ENCODE measurements at places on chromosomes 16 and 17. TPM values are rescaled to one million over a fixed set of nuclear protein-coding genes. Genes with fewer than 3 reads are reported as not detected.

GRCh38 chr17:40686192-40686591, 17.4 kb downstream of the KRT24 start:
- H3K4me1 ChIP-seq, result no peaks in the 10 kb centered on the region
- H3K27ac ChIP-seq, result no peak overlapping the region
- peaks cover 19% of the 10 kb centered on the region for H3K27me3 ChIP-seq
- H3K36me3 ChIP-seq, result no peaks in the 10 kb centered on the region

GRCh38 chr17:63946440-63947363, 14.6 kb upstream of the CD79B start:
- no peaks in the 10 kb centered on the region for H3K27me3 ChIP-seq
- DNase-seq, result no peak
- no peaks in the 10 kb centered on the region for H3K4me1 ChIP-seq
- H3K36me3 ChIP-seq, result no peaks in the 10 kb centered on the region

DNA sequence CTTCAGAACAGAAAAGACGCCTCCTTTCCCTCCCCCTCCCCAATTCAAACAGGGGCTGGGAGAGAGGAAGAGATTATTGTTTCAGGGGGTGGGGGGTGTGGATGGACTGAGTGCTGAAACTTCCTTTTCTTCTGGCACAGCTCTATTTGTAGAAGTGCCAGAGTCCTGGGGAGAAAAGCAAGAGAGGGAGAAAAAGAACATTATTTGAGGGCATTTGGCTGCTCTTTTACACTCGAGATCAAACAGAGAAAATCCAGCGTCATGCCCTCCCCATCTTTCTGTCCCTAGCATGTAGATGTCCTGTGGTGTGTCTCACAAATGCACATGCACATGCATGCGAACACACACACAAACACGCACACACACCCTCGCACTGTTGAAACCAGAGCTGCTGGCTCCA, 13.0 kb downstream of the ARL4D start:
- H3K36me3 ChIP-seq, result no peaks in the 10 kb centered on the region
- peaks cover 18% of the 10 kb centered on the region for H3K4me1 ChIP-seq

The SLFN14 gene
- not detected for total RNA-seq

DNA sequence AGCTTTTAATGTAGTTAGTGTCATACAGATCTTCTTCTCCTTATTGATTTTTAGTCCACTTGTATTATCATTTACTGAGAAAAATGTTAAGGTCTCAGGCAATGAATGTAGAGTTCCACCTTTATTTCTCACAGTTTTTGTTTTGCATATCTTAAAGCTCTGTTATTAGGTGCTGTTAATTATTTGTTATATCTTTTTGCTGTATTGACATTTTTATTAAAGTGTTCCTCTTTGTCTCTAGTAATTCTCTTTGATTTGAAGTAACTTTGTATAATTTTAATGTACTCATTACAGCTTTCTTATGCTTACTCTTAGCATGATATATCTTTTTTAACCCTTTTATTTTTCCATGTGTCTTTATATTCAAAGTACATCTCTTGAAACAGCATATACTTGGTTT, 22.4 kb upstream of the USP43 start:
- H3K4me3 ChIP-seq, result no peak overlapping the region
- H3K4me1 ChIP-seq, result no peaks in the 10 kb centered on the region
- H3K27ac ChIP-seq, result no peak overlapping the region
- no peak for DNase-seq
- no peaks in the 10 kb centered on the region for H3K36me3 ChIP-seq

- no peaks in the 10 kb centered on the region for H3K36me3 ChIP-seq
- no peak for DNase-seq
- no peak overlapping the region for H3K4me3 ChIP-seq
- no peaks in the 10 kb centered on the region for H3K27me3 ChIP-seq
These were observed 143.7 kb downstream of the PMP22 start for GRCh38 chr17:15121426-15121825.

The SLC38A8 gene
- total RNA-seq, result not detected

- no peak for DNase-seq
- no peaks in the 10 kb centered on the region for H3K4me1 ChIP-seq
- H3K27me3 ChIP-seq, result no peaks in the 10 kb centered on the region
- H3K4me3 ChIP-seq, result no peak overlapping the region
These were observed 119.3 kb downstream of the STX8 start for GRCh38 chr17:9456330-9456729.

GRCh38 chr16:56475201-56475600, 23.8 kb downstream of the OGFOD1 start:
- no peaks in the 10 kb centered on the region for H3K27me3 ChIP-seq
- peaks cover 12% of the 10 kb centered on the region for H3K4me1 ChIP-seq
- no peak for DNase-seq

DNA sequence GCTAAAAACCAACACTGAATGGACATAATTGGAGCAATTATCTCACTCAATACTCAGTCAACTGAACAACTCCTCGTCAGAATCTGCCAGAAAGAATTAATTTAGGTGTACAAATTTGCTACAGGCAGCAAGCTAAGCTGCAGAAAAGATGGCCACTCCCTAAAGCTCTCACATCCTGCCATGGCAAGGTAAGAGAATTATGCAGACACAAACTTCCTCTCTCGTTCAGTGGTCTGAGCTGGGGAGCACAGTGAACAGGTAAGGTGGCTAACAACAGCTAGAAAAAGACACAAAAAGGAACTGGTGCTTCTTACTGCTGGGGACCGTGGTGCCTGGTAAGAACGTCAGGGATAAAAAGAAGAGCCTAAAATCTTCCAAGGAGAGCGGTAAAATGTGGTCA, 74.9 kb upstream of the BCAR1 start:
- H3K4me1 ChIP-seq, result peaks cover 22% of the 10 kb centered on the region
- no peak for DNase-seq
- H3K36me3 ChIP-seq, result no peaks in the 10 kb centered on the region

GRCh38 chr16:55773859-55774549, 58.9 kb downstream of the CES1 start:
- no peaks in the 10 kb centered on the region for H3K4me1 ChIP-seq
- no peaks in the 10 kb centered on the region for H3K36me3 ChIP-seq
- no peak overlapping the region for H3K4me3 ChIP-seq
- no peak for DNase-seq
- H3K27me3 ChIP-seq, result no peaks in the 10 kb centered on the region

DNA sequence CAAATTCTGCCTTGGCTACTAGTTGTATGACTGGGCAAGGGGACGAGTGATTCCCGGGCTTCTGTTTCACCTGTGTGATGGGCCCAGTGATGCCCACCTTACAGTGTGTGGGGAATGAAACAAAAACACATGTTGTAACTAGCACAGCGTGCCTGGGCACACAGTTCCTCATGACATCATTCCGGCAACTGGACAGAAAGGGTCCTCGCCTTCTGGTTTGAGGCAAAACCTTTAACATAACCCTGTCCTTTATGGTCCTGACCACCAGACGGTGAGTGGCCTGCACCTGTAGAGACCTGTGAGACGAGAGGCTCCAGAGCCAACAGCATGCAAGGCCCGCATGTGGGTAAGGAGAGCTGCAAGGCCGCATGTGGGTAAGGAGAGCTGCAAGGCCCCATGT, 7.7 kb upstream of the SLC38A8 start:
- H3K4me1 ChIP-seq, result no peaks in the 10 kb centered on the region
- DNase-seq, result no peak
- peaks cover 8% of the 10 kb centered on the region for H3K36me3 ChIP-seq

The ZFP1 gene
- 9.3 TPM for total RNA-seq

The SCARF1 gene
- 3.9 TPM for total RNA-seq

DNA sequence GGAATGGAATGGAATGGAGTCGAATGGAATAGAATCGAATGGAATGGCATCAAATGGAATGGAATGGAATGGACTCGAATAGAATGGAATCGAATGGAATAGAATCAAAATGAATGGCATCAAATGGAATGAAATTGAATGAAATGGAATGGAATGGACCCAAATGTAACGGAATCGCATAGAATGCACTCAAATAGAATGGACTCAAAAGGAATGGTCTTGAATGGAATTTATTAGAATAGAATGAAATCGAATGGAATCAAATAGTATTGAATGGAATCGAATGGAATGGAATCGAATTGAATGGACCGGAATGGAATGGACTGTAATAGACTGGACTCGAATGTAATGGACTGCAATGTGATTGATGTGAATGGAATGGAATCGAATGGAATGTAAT, 501.4 kb upstream of the WSB1 start:
- H3K27me3 ChIP-seq, result no peaks in the 10 kb centered on the region
- no peak overlapping the region for H3K4me3 ChIP-seq
- H3K4me1 ChIP-seq, result no peaks in the 10 kb centered on the region
- peak; percentile 61 for DNase-seq
- H3K27ac ChIP-seq, result no peak overlapping the region
- H3K36me3 ChIP-seq, result no peaks in the 10 kb centered on the region

The FBXW10B gene
- total RNA-seq, result 2.4 TPM

The SPSB3 gene
- total RNA-seq, result 23.3 TPM

- H3K4me3 ChIP-seq, result no peak overlapping the region
- H3K36me3 ChIP-seq, result peaks cover 30% of the 10 kb centered on the region
- H3K27me3 ChIP-seq, result no peaks in the 10 kb centered on the region
- no peak overlapping the region for H3K27ac ChIP-seq
These were observed 15.7 kb downstream of the BCAR1 start for GRCh38 chr16:75235721-75236193.

DNA sequence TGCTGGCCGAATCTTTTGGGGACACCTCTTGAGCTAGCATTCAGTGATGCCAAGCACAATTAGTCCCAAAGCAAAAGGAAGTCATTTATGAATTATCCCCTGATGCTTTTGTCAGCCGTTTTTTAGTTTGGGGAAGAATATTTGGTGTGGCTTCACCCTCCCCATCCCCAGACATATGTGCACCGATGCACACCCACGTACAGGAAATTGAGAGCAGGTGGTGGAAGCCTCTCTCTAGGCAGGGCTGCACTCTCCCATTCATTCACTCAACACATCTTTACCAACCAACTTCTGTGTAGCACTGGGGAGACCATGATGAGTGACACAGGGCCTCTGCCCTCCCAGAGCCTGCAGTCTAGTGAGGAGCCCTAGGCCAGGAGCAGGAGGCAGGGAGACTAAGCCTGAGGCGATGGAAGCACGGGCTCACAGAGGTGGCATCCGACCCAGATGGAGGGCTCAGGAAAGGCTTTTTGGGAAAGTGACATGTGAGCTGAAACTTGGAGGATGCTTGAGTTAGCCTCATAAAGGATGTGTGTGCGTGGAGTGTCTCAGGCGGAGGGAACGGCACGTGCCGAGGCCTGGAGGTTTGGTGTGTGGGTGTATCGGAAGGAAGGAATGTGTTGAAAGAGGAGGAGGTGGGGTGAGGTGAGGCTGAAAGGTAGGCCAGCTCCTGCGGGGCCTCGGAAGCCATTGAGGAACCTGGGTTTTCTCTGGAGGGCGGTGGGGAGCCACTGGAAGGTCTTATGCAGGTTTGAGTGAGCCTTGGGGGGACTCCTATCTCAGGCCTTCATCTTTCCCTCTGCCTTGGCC, 43.8 kb downstream of the PSME3IP1 start:
- no peaks in the 10 kb centered on the region for H3K36me3 ChIP-seq
- no peaks in the 10 kb centered on the region for H3K27me3 ChIP-seq
- DNase-seq, result no peak
- H3K4me1 ChIP-seq, result peaks cover under 1% of the 10 kb centered on the region

The NXPH3 gene
- 0.43 TPM for total RNA-seq

DNA sequence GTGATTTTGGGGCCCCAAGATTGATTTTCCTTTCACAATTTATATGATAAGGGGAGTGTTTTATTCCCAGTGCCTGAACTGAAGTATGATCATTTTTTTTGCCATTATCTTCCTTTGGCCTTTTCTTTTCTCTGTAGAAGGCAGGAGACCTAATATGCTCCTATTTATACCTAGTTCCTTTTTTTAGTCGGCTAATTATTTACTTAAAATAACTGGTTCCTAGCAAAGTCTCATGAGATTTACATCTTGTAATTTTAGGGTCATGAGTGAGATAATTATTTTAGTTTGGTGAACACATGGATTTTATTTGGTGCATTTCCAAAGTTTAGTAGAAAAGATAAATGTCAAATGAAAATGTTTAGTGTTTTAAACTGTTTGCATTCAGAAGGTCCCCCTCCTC, 24.8 kb downstream of the SEC14L1 start:
- H3K27me3 ChIP-seq, result no peaks in the 10 kb centered on the region
- peaks cover 16% of the 10 kb centered on the region for H3K4me1 ChIP-seq
- DNase-seq, result no peak

Measured in astrocyte (in vitro differentiated cells and primary cell).